ENCODE measurements at places on chromosomes 12 and 14. TPM values are rescaled to one million over a fixed set of nuclear protein-coding genes. Genes with fewer than 3 reads are reported as not detected.

- H3K27me3 ChIP-seq: peaks cover under 1% of the 10 kb centered on the region
- DNase-seq: no peak
- no peak overlapping the region for H3K27ac ChIP-seq
- H3K36me3 ChIP-seq: no peaks in the 10 kb centered on the region
- H3K4me1 ChIP-seq: no peaks in the 10 kb centered on the region
- H3K4me3 ChIP-seq: no peak overlapping the region
These were observed 159.5 kb downstream of the ANO4 start for GRCh38 chr12:100954118-100954517.

DNA sequence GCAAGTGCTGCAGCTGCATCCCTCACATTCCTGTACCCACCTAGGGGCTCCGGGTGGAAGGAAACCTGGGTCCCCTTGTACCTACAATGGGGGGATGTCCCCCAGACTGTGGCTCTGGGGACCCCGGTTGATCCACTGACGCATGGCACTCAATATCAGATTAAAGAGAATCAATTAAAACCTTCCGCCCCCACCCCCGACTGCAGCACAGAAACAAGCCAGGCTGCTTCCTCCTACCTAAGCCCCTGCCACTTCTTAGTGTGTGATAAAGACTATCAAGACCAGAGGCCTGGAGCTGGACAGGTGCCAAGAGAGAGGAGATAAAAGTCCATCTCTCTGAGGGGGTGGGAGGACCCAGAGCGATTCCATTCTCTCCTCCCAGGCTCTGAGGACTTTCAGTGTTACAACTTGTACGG is 28.2 kb upstream of the RPLP0 start:
- no peaks in the 10 kb centered on the region for H3K36me3 ChIP-seq
- H3K27ac ChIP-seq: no peak overlapping the region
- DNase-seq: no peak
- H3K4me1 ChIP-seq: peaks cover 46% of the 10 kb centered on the region
- H3K27me3 ChIP-seq: peaks cover 28% of the 10 kb centered on the region

DNA sequence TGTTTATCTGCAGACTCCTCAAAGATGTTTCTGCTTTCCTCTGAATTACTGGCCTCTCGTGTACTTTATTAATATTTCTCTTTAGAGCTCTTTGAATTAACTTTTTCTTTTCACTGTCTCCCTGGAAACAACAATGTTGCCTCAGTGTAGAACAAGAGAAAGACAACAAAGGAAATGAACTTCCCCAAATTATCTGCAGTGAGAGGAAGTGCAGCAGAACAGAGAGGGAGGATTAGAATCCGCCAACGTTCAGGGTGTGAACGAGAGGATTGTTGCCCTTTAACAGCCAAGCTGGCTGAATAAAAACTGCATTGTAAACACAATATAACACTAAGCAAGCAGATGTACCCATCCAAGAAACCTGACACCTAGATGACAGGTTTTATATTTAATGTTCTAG is 375.9 kb downstream of the GALC start:
- no peaks in the 10 kb centered on the region for H3K27me3 ChIP-seq
- H3K36me3 ChIP-seq: no peaks in the 10 kb centered on the region

GRCh38 chr12:116934908-116935705 is 24.4 kb downstream of the FBXW8 start:
- H3K4me3 ChIP-seq: no peak overlapping the region
- no peak for DNase-seq
- no peaks in the 10 kb centered on the region for H3K27me3 ChIP-seq
- no peak overlapping the region for H3K27ac ChIP-seq
- peaks cover 13% of the 10 kb centered on the region for H3K4me1 ChIP-seq

DNA sequence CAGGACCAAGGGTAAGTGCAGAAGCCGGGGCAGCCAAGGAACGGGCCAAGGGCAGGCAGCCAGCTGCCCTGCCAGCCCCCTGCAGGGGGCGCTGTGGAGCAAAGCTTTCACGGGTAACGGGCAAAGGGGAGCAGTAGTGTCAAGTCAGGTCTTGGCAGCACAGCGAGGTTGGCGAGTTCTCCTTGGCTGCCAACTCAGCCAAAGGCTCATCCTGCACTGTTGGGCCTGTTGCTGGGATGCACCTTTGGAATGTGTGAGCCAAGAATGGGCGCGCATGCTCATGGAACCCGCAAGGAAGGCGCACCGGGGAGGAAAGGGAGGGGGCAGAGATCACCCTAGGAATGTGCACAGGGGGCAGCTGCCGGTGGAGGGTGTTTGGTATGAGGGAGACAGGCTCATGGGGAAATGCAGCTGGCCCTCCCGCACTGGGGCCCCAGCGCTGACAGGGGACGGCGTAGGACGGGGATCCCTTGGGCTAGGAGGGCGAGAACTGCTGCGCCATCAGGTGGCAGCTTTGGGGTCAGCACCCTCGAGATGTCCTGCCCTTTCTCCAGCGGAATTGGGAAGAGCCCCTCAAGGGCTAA is 138.0 kb downstream of the ASCL4 start:
- H3K4me3 ChIP-seq: peak overlapping the region; percentile 68
- no peaks in the 10 kb centered on the region for H3K36me3 ChIP-seq
- no peak overlapping the region for H3K27ac ChIP-seq

- H3K27ac ChIP-seq: peak overlapping the region; percentile 83
- no peaks in the 10 kb centered on the region for H3K27me3 ChIP-seq
- H3K36me3 ChIP-seq: peaks cover 52% of the 10 kb centered on the region
- no peak for DNase-seq
- peak overlapping the region; percentile 91 for H3K4me3 ChIP-seq
These were observed 1.7 kb downstream of the CCND2 start for GRCh38 chr12:4275016-4275869.

- H3K36me3 ChIP-seq: no peaks in the 10 kb centered on the region
- H3K4me3 ChIP-seq: no peak overlapping the region
- H3K27ac ChIP-seq: no peak overlapping the region
- H3K4me1 ChIP-seq: no peaks in the 10 kb centered on the region
- no peak for DNase-seq
These were observed 50.2 kb downstream of the MIPOL1 start for GRCh38 chr14:37247791-37248461.

DNA sequence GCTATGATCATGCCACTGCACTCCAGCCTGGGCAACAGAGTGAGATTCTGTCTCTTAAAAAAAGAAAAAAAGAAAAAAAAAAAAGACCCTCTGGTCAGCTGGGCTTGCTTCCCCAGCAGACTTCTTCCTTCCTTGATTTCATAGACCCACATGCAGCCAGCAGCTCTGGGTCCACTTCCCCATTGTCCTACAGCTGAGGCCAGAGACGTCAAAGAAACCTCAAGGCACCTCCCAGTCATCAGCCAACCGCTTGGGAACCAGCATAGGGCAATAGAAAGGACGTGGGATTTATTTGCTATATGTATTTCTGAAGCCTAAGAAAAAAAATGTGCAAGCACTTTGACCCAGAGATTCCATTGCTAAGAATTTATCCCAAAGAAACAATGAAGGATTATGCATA is 35.4 kb upstream of the SPPL3 start:
- H3K4me1 ChIP-seq: peaks cover 2% of the 10 kb centered on the region
- no peak overlapping the region for H3K4me3 ChIP-seq
- H3K36me3 ChIP-seq: no peaks in the 10 kb centered on the region
- H3K27ac ChIP-seq: no peak overlapping the region

DNA sequence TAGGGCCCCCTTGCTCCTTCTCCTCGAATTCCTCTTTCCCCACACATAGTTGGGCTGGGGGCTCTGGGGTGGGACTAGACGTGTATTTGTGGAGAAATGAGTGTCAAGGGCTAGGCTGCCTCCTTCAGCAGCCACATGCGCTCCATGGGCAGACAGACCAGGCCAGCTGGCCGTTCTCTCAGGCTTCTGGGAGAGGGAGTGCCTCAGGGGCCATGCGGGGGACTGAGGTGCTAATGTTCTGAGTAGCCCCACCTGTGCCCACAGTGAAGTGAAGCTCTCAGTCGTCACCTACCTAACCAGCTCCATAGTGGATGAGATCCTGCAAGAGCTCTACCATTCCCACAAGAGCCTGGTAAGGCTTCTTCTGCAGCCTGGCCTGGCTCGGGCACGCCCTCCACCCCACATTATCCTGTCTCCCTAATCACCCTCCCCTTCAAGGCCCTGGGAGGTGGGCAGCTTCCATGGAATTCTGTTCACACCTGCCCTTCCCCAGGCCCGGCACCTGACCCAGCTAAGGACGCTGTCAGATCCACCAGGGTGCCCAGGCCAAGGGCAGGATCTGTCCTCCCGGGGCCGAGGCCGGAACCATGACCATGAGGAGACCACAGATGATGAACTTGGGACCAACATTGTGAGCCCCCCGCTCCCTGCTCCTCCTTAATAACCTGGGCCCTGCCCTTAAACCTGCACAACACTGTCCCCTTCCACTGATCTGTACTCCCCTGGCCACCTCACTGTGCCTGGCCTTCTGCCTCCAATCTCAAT is 9.0 kb upstream of the CPNE6 start:
- no peak overlapping the region for H3K27ac ChIP-seq
- DNase-seq: no peak
- peaks cover 1% of the 10 kb centered on the region for H3K36me3 ChIP-seq
- H3K27me3 ChIP-seq: no peaks in the 10 kb centered on the region
- H3K4me3 ChIP-seq: no peak overlapping the region

Gene HOXC5
- total RNA-seq: not detected

Gene CDKN1B
- total RNA-seq: 56.6 TPM

Gene SPX
- 0.54 TPM for total RNA-seq

Gene ATP23
- total RNA-seq: 3.9 TPM

Gene LRTM2
- not detected for total RNA-seq

Gene TSHR
- total RNA-seq: 0.17 TPM
